ENCODE measurements at places on chromosomes 12 and 14.

GRCh38 chr12:14573118-14573517, 5.4 kb upstream of the PLBD1 start:
- no peak for DNase-seq

- DNase-seq = no peak
Observed at GRCh38 chr12:90029317-90029716, 320.7 kb upstream of the ATP2B1 start.

- no peak for DNase-seq
Observed at GRCh38 chr12:52975204-52975603, 26.3 kb downstream of the KRT18 start.

- no peak for DNase-seq
Observed at GRCh38 chr12:72673853-72674252, 401.7 kb downstream of the TRHDE start.

DNA sequence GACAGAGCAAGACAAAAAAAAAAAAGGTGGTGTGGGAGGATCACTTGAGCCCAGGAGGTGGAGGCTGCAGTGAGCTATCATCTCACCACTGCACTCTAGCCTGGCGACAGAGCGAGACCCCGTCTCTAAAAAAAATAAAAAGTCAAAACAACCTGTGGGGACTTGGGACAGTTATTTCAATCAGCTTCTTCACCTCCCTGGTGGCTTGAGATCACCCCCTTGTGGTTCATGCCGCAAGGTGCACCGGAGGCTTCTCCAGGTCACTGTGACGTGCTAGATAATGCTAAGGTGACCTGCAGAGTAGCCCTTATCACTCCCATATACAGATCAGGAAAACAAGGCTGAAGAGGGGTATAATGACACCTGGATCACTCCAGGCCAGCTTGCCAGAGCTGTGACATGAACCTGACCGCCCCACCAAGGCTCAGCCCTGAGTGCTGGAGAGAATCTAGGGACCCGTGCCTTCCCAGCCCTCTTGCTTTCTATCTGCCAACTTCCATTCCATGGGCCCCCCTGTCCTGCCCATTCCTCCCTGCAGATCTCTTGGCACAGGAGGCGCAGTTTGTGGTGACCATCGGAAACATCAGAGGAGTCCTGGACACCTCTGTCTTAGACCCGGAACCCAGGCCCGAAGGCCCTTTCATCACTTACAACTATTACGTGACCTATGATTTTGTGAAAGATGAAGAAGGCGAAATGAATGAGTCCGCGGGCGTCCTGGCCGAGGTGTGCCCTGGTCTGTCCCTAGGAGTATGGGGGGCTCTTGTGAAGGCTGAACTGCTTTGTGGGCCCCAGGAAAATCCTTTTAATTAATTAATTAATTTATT, 8.1 kb downstream of the LRRC43 start:
- DNase-seq = peak; percentile 67

DNA sequence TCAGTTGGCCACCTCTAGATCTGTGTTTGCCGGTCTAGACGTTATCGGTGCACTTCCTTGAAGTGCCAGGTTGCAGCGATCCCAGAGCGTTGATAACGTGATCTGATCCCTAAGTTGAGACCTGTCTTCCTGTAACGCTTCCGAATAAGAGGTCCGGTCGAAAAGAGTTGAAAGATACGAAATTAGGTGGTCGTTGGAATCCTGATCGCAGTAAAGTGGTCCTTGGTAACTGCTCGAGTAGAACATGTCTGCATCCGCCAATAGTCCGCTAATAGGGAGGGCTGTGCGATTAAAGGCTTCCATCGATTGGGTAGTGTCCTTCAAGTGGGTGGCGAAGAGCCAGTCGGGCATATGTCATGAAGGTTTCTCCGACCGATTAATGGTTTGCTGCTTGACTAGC, 2.7 kb downstream of the SRSF5 start:
- DNase-seq = no peak

DNA sequence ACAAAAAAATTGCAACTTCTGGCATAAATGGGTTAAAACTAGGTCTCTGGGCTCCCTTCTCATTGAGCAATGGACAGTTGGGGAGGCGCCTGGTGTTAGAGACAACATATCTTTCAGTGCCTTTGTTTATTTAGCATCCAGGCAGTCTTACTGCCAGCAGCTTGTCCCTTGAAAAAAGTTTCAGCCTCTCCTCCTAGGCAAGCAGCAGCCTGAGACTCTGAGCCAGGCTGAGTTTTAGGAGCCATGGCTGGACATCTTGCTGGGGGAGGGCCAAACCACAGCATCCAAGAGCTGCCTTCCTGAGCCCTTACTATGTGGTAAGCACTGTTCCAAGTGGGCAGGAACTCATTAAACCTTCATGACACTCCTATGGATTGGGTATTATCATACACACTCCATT, 10.1 kb upstream of the JDP2 start:
- DNase-seq = peak; percentile 92

- no peak for DNase-seq
Observed at GRCh38 chr14:104895786-104896661, 28.7 kb upstream of the PLD4 start.

- peak; percentile 51 for DNase-seq
Observed at GRCh38 chr12:78120866-78121560, 290.3 kb downstream of the NAV3 start.

DNA sequence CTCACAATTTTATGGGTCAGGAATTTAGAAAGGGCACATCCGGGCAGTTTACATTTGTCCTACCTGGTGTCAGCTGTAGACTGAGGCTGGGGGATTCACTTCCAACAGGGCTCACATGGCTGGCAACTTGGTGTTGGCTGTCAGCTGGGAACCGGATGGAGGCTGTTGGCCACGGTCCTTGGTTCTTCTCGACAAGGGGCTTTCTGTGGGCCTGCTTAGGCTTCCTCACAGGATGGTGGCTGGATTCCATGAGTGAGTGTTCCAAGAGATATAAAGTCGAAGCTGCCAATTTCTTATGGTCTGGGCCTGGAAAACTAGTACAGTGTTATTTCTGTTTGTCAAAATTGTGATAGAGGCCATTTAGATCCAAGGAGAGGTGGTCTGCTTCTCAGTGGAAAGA, 127.9 kb downstream of the PTCSC3 start:
- DNase-seq = no peak

DNA sequence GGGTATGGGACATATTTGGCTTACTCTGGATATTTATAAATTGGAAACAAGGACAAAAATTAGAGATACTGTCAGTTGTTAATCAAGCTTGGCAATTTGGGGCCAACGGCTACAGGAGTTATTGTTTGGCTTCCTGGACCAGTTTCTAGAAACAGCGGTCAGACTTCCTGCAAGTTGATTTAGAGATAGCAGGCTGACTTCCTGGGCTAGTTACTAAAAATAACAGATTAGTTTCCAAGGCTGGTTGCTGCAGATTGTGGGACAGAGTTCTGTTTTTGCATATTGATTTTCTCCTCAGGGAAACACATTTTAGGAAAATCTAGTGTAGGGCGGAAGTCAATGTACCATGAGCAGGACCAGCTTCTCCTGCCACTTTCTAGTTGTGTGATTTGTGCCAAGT, 144.0 kb upstream of the TMPO start:
- DNase-seq = no peak

DNA sequence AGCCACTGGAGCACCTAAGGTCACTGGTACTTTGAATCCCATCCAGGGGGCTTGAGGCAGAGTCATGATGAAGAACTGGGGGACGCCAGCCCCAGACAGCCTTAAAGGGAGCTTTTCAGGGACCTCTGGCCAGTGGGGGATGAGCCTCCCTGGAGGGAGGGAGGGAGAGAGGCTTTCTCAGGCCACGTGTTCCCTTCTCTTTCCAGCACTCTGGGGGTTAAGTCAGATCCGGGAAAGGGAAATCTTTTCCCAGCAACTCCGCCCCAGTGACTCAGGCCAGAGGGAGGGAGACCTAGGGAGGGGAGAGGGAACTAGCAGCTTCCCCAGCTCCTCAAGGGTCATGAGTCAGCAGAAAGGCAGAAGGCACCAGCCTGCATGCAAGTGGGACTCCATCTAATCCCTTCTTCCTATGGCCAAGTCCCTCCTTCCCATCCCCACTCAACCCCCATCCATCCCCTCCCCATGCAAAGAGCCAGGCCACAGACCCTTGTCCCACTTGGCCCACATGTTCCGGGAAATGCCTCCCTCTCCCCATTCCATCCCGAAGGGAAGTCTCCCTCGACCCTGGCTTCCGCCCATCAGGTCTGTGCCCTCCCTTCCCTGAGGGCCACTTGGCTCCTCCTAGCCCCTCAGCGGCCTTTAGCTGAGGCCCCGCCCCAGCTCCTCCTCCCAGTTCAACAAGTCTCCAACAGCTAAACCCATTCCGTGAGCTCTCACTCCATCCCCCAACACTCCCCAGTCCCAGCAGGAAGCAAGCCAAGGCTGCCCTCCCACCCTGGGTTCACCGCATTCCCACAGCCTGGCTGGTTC, 5.6 kb downstream of the TNFRSF1A start:
- DNase-seq = peak; percentile 100

- no peak for DNase-seq
Observed at GRCh38 chr12:69015017-69015416, 82.0 kb upstream of the CPM start.

DNA sequence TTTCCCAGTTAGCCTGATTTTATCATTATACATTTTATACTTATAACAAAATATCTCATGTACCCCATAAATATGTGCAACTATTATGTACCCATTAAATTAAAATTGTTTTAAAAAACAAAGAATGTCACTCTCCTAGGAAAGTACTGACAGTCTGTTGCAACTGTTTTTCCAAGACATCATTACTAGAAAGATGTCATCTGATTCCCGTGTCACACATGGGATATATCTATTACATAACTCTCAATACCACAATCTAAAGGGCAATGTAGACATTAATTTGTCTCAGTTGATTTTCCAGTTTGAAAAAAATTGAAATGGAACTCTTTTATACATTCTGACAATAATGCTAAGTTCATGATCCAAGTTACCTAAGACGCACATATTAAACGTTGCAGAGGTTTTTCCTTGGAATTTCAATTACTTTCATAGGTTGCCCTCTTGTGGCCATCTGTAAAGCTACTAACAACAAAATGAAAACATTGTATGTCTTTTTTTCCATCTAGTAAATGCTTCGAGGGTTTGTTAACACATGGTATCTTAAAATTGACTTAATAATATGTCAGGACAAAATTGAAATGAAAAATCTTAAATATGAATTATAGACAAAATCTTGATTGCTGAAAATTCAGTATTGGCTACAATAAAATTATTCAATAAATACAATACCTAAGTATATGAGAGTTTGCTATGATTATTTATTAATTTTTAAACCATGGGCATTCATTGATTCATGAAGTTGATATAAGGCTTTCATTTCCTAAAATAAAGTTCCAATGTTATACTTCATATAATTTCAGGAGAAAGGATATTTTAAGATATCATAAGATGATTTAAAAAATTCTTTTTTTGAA, 131.6 kb downstream of the PPFIA2 start:
- DNase-seq = peak; percentile 61

- DNase-seq = no peak
Observed at GRCh38 chr12:104707194-104707593, 250.4 kb downstream of the CHST11 start.

GRCh38 chr14:33393231-33393894, 454.7 kb downstream of the NPAS3 start:
- no peak for DNase-seq

GRCh38 chr12:49707812-49708147, 575 bp upstream of the FMNL3 start:
- no peak for DNase-seq

GRCh38 chr12:121351820-121352681, at the start of gene ANAPC5:
ANAPC5 (minus strand) TSS chr12:121352411; CDS start chr12:121352340, 71 bp downstream.
- DNase-seq = peak; percentile 99

- peak; percentile 98 for DNase-seq
Observed at GRCh38 chr12:13165617-13166041, 30.9 kb upstream of the EMP1 start.

GRCh38 chr14:100644784-100645183, 57.6 kb upstream of the BEGAIN start:
- DNase-seq = no peak

GRCh38 chr12:28132398-28132797, 57.9 kb upstream of the CCDC91 start:
- no peak for DNase-seq

DNA sequence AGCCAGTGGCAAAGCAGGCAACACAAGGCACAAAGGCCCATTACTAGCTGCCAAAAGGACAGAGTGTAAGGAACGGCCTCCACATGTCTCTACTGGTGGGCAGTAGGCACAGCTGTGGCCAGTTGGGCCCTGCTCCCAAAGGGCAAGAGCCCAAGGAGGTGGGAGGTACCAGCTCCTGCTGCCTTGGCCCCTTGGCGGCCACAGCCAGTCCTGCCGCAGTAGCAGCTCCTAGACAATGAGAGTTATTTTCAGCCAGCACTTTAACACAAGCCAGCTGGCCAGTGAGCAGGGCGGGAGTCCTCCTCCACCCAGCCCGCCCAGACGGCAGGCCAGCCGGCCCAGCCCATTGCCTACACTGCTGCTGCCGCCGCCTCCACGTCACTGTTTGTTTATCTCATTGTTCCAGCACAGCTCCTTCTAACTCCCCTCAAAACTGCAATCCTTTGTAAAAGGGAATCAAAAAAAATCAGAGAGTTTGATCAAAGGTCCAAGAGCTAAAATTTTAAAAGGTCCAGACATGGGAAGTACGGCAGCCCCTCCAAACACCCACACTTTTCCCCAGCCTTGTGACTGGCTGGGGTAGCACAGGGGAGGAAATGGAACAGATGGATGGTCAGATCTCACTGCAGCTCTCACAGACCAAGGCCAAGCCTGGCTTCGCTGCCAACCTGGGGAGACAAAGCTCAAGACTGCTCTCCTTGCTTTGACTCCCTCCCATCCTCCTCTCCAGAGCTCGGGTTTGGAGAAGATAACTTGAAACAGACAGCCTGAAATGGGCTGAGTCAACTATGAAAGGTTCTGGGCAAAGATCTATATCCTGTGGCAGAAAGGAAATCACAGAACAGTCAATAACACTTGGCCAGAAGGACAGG, 33.5 kb downstream of the FMNL3 start:
- no peak for DNase-seq

GRCh38 chr12:26196421-26196716, 996 bp downstream of the SSPN start:
- no peak for DNase-seq

- no peak for DNase-seq
Observed at GRCh38 chr12:105348561-105348960, 18.1 kb downstream of the C12orf75 start.

DNA sequence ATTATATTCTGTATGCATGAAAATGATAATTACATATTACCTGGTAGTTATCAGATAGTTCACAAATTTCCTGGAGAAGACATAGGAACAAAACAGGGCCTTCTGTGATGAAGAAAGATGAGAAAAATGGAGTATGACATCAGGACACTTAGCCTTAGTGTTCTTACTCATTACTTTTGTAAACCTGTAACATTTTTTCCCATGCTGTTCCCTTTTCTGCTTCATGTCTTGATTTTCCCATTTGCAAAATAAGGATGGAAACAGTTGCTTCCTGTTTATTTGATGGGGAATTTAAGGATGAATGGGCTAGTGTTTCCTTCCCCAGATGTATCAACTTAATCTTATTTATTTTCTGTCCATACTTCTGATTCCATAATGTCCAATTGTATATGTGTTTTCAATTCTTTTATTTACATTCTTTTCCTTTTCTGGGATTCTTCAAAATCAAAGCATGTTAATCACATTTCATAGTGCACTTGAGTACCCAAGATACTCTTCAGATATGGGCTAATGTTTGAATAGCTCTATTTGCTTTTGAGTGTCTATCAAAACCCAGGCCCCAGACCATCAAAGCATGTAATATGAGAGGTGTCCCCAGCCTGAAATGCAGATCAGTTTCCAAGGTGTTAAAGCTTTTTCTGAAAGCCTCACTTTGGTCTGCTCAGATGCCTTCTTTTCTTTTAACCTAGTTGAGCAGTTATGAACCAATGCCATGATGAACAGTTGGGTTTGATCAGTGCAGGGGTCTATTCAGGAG, 260.5 kb downstream of the RAD51B start:
- DNase-seq = no peak

Data from MCF 10A (cell line).